ENCODE measurements at places on chromosomes 16 and 17.
A peak's percentile ranks its signal among the peaks of the same experiment; 100 is the strongest.

DNA sequence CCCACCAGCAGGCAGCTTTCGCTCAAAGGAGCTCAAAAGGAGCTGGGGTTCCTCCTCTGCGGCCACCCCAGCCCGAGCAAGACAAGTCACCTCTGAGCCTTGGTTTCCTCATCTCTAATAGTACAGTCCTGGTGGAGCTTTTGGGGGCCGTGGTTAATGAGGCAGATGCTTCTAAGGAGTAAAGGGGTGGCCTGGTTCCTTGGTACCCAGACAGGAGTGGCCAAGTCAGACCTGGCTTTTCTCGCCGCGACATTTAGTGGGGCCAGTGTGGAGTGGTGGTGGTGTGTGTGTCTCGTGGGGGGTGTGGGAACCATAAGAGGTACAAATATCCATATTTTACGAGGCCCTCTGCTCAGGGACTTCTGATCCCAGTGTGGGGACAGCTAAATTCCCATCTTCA is 6.7 kb downstream of the FOXF1 start:
- no peak for ATAC-seq

GRCh38 chr17:2262135-2262587 is 41.4 kb downstream of the SMG6 start:
- no peak for ATAC-seq

- ATAC-seq: no peak
These were observed 37.5 kb upstream of the GRIN2A start for GRCh38 chr16:10219742-10220141.

- no peak for ATAC-seq
These were observed 83.5 kb upstream of the PLCG2 start for GRCh38 chr16:81695321-81696165.

DNA sequence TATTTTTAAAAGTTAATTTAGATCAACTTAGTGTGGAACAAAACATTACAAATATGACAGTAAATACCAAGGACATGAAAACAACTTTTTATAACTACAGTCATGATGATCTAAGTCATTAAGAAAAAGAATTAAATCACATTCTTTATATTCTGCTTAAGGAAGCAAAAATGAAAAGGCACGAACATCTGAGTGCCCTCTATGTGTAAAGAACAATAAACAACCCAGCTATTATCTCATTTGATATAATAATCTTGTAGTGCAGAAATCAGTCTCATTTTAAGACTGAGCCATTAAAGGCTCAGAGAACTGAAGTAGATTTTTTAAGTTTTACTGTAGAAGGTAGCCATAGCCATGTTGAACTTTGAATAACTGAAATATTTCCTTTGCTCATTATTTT is 13.4 kb downstream of the MYO1D start:
- no peak for ATAC-seq

DNA sequence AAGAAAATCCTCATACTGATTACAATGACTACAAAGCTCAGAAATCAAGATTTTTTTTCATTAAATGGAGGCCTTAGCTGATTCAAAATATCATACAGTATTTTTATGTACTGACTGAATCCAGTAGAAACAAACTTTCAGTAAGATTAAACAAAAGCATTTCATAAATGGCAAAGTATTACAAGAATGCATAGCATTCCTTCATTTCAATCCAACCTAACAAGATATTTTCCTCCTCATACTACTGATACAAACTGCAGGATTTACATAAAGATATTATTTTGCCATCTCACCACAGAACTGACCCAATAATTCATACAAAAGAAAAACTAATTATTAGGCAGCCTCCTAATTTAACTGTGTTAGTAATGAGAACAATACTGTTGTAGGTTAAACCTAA is 6.2 kb upstream of the KANSL1 start:
- ATAC-seq: no peak

DNA sequence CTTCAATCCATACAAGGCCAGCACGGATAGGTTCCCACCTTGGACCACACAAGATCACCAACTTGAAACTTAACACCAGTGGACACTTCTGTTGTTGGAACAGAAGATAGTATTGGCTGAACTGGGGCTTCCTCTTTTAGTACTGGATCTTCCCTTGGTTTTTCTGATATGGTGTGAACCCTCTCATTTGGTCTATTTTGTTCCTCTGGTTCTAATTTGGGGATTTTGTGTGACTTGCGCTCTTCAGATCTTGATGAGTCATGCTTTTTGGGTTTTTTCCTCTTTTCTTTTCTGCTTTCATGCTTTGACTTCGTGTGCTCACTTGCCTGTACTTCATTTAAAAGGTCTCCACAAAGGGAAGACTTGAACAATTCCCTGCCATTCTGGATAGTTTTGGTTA is 39.0 kb downstream of the SOST start:
- peak; percentile 47 for ATAC-seq

DNA sequence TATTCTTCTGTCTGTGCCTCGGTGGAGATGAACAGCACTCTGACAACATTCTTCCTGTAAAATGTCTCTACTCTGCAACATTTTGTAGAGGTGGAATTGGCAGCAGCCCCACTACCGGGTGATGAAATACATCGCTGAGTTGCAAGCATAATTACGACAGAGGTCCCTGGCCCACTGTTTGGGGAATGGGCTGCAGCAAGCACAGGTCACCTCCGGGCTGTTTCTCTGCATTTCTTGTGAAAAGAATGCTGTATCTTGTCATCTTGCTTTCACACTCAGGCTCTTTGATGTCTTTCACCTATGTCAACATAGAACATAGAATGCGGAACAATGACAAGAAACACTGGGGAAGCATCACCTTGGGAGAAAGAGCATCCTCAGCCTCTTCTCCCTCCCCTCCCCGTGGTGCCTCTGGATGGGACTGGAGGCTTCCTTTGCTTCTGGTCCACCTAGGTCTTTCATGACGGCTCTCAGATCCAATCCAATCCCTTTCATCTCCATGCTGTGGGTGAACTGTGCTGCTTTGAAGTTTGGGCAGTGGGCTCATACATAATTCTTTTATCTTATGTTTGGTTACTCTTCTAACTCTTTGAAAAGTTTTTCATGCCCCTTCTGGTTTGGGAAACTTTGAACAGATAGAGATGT is 265.0 kb downstream of the PHKB start:
- no peak for ATAC-seq

Data from activated T-helper 17 cell treated with anti-CD3 and anti-CD28 coated beads, Interleukin-2, amount 50 U/mL, for 72 hours (primary cell).